ENCODE measurements at places on chromosomes 7 and 10.

GRCh38 chr7:140390466-140391190, 7.7 kb downstream of the SLC37A3 start:
- peak; percentile 8 for DNase-seq

DNA sequence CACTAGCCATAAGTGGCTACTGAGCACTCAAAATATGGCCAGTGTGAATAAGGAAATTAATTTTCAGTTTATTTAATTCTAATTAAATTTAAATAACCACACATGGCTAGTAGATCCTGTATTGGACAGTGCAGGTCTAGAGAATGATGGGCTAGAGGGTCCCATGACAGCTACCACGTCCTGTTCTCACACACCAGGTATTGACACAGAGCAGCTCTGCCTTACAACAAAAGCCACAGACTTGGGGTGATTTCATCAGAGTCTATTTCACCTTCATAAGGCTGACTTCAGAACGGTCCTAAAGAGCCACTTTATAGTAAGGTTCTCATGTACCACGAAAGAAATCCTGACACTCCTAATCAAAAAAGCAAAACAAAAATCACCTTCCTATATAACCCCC, 111.3 kb downstream of the UBE2H start:
- no peak for DNase-seq

GRCh38 chr7:12529971-12530710, 40.4 kb upstream of the SCIN start:
- DNase-seq = no peak

GRCh38 chr10:7111561-7111960, 299.3 kb downstream of the SFMBT2 start:
- no peak for DNase-seq

DNA sequence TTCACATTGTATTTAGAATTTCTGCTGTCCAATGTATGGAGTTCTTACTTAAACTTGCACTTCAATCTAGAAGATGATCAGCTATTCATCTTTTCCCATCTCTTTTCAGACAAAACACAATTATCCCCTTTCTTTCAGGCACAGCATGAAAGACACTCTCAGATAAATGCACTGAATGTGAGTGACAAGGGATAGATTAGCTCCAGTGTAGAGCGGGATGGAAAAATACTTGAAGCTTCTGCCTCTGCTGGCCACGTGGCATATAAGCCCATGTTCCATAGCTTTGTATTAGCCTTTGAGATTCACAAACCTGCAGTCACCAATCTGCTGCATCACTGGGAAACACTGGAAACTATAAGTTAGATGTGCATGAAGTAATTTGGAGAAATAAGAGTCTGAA, 162.2 kb upstream of the FAM3C start:
- no peak for DNase-seq

Measured in midbrain (tissue), 1 donor.